ENCODE measurements at places on chromosomes 5 and 9. TPM values are rescaled to one million over a fixed set of nuclear protein-coding genes. Genes with fewer than 3 reads are reported as not detected.

The SPATA31D4 gene
- not detected for polyA plus RNA-seq

The TTLL11 gene
- 6.2 TPM for polyA plus RNA-seq

The CNTRL gene
- polyA plus RNA-seq: 24.6 TPM

The BARHL1 gene
- polyA plus RNA-seq: not detected

The TPM2 gene
- 0.22 TPM for polyA plus RNA-seq

The BAAT gene
- polyA plus RNA-seq: 0.12 TPM

The TMEM203 gene
- 134 TPM for polyA plus RNA-seq

The KCNV2 gene
- polyA plus RNA-seq: not detected

The ABO gene
- not detected for polyA plus RNA-seq

The TAF11L5 gene
- not detected for polyA plus RNA-seq

DNA sequence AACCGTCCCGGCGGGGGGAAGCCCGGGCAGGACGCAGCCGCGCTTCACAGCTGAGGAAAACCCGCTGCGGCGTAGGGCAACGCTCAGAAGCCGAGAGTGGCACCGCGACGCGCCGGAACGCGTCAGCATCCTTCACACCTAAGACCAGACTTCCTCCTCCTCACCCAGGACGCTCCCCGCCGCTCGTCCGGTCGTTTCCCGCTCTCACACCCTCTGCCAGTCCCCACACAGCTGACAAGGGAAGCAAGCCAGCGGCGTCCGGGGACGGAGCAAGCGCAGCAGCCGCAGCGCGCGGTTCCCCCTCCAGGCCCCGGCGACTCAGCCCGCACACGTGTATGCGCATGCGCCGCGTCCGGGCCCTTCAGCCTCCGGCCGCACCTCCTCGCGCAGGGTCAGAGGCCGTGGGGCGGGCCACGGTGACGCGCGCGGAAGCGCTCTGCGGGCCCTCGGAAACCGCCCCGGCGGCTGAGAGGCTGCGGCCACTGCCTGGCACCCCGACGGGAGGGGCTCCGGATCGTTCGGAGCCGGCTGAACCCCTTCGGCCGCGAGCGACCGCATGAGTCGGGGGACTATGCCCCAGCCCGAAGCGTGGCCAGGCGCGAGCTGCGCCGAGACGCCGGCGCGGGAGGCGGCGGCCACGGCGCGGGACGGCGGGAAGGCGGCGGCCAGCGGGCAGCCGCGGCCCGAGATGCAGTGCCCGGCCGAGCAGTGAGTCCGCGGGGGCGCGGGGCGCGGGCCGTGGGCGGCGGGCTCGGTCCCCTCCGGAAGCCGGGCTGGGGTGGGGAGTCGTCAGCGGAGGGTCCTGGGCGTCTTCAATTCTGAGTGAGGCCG lies at the start of gene OTULIN:
Gene OTULIN, plus strand, starts transcription at position 449 of the 831 bp plus-strand sequence. Its CDS starts 108 bp downstream, at position 557.
- DNase-seq: peak; percentile 89

GRCh38 chr5:95969651-95970358 lies 8.2 kb upstream of the ELL2 start:
- DNase-seq: no peak

DNA sequence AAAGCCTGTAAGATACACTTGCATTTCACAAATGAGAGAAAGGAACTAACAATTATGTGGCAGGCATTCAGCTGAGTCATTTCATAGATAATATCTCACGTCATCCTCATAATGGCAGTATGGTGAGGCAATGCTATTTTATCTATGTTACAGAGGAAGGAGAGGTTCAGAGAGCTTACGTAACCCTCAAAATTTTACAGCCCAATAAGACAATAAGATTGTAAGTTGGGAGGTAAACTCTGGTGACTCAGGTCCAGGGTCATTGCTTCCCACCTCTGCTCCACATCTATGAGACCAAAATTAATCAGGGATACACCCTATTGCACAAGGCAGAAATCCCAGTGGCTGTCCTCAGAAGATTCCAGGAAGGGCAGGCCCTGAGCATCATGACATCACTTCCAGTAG lies 309.7 kb downstream of the NSG2 start:
- no peak for DNase-seq

DNA sequence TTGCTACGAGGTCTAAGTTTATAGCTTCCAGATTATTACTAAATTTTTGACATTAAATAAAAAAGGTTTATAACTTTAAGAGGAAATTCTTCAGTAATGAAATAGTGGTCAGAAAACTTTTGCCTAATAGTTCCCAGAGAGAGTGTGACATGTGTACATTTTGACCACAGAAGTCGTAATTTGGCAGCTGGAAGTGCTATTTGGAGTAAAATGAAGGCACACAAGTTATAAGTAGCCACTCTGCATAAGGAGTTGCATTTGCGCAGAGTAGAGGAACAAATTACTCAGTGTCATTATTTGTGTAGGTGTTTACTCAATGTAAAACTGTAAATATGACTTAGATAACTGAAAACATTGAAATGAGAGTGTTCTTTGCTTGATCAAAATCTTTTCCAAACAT lies 408.4 kb downstream of the CCDC171 start:
- no peak for DNase-seq

DNA sequence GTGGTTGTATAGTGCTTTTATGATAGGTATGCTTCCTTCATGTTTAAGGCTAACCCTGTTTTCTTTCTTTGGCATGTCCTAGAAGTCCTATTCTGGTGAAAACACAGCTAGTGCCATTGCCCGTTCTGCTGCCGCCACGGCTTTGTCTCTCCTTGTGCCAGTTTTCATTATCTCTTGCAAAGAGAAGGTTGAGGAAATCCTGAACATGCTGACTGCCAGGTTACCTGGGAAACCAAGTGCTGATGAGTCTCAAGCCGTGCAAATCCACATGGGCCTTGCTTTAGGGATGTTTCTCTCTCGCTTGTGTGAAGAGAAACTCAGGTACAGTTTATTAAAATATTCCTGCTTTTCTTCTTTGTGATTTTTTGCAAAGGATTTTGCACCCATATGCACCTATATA lies 102.2 kb downstream of the HACD4 start:
- no peak for DNase-seq

GRCh38 chr5:179243333-179243732 lies 101.9 kb downstream of the ADAMTS2 start:
- DNase-seq: no peak

GRCh38 chr9:128899566-128900322 lies 17.8 kb downstream of the LRRC8A start:
- no peak for DNase-seq

- no peak for DNase-seq
Observed at GRCh38 chr5:2711446-2712425, 39.7 kb downstream of the IRX2 start.

- DNase-seq: no peak
Observed at GRCh38 chr9:90556897-90557675, 85.5 kb downstream of the DIRAS2 start.

GRCh38 chr5:31229266-31229665 lies 35.8 kb downstream of the CDH6 start:
- DNase-seq: no peak

- DNase-seq: no peak
Observed at GRCh38 chr9:5566054-5566618, 55.8 kb downstream of the PDCD1LG2 start.

DNA sequence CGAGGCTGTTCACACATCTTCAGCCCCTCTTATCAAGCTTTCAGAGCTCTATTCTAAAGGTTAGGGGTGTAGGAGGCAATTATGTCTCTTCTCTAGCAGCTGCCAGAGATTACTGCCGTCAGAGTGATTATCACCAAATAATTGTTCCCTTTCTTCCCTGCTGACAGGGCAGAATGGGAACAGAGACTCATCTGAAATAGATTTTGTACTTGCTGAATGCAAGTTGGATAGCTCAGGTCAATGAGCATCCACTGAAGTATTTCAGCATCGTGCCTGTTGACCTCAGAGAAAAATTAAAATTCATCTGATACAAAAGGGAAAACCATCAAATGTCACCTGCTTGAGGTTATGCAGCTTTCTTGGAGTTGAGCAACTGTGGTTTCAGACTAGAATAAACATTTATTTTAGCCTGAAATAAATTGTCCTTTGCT lies 213.7 kb upstream of the MAP3K1 start:
- no peak for DNase-seq

DNA sequence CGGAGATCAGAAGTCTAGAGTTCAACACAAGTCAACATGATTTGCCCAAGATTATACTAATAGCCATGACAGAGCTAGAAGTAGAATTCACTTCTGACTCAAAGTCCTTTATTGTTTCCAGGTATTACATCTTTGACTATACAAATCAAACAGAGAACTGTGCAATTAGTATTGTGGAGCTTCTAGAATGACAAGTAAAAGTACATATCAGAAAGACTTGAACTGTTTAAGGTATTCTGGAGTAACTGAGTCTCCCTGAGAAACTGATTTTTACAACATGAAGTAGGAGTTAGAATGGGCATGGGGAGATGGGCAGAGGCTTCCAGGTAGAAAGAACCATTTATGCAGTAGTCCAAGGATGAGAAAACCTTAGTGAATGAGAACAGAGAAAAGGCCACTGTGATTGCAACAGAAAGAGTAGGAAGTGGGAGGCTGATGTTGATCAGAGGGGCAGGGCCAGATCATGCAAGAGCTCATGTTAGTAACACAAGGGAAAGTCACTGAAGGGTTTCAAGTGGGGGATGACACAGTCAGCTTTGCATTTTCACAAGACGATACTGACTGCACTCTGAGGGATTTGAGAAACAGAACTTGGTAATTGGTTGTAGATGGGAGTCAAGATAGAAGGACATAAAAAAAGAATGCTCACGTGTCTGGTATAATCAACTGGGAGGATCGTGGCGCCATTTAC lies 280.7 kb downstream of the RFX3 start:
- no peak for DNase-seq

DNA sequence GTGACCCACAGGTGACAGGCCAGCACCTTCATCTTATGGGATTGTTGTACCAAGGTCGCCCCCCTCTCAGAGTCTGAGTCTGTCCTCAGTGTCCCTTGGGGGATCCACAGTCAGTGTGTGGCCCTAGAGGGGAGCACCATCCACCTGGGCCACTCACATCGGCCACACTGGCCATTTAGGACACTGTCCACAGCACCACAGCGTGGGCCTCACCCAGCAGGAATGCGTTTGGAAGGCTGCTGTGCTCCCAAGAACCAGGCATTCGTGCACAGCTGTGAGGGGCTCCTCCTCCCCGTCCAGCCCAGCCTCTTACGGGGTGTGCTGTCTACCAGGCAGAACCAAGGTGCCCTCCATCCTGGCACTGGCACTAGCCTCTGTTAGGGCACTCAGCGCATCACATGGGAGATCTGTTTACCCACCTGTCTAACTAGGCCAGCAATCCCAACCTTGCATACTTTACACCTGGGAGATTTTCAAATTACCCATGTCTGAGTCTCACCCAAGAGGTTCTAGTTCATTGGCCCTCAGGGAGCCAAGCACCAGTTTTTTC lies 24.5 kb upstream of the UBE2QL1 start:
- DNase-seq: no peak

DNA sequence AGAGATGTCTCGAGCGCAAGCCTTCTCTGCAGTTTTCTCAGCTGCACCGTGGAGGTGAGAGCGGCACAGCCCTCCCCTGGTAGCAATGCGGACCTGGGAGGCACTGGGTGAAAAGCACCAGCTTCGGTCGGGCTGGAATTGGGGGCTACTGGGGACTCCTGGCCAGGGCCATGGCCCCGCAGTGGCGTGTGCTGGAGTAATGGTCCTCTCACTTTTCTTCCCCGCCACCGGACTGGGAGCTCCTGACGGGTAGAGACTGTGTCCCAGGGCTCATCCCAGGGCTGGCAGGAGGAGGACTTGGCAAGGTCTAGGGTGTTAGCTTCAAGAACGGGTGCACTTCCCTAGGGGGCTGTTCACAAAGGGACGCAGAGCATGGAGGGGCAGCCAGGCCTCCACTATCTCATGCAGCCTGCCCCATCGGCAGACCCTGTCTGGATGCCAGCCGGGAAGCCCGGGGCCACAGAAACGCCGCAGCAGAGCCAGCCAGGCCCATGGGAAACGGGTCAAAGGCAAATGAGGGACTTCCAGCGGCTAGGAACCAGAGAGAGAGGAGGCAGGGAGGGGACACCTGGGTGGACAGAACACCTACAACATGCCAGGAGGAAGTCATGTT lies 92.6 kb upstream of the MVB12B start:
- DNase-seq: no peak

- DNase-seq: no peak
Observed at GRCh38 chr9:99398241-99398640, 176.2 kb downstream of the SEC61B start.

GRCh38 chr5:178279723-178280438 lies 47.3 kb upstream of the PHYKPL start:
- DNase-seq: peak; percentile 18

DNA sequence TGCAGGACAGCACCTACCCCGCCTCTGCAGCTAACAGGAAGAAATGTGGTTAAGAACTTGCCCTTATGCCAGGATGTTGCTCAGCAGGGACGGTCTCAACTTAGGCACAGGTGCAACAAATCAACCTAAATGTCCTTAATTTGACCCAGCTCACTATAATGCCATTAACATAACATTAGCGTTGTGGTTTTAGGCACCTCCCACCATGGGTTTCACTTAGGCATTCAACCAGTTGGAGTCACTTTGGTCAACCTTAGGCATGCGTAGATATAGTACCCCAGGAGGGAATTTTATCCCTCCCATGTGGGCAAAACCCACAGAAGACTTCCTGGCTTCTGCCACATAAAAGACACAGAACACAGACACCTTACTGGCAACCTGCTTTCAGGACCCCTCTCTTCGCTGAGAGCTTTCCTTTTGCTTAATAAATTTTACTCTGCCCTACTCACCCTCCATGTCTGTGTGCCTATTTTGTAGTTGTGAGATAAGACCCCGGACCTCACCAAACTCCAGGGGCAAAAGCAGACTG lies 8.7 kb upstream of the ERAP1 start:
- peak; percentile 77 for DNase-seq

DNA sequence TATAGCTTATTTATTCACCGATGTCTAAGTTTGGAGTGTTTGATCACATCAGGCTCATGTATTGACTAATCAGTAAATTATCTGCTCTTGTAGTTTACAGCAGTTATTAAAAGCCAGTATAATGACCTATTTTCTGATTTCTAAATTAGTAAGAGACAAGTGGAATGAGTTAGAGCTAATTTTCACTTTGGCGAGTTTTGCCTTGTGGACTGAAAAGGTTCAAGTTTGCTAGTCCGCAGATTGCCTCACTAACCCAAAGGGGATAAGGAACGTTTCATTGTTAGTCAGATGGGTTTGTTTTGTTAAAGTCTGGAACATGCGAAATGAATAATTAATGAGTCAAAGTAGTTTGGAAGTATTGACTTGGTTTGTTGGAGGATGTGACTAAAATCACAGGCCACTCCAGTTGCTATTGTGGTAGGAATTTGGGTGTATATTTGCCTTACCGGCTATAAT lies 40.1 kb downstream of the SMARCA2 start:
- no peak for DNase-seq

DNA sequence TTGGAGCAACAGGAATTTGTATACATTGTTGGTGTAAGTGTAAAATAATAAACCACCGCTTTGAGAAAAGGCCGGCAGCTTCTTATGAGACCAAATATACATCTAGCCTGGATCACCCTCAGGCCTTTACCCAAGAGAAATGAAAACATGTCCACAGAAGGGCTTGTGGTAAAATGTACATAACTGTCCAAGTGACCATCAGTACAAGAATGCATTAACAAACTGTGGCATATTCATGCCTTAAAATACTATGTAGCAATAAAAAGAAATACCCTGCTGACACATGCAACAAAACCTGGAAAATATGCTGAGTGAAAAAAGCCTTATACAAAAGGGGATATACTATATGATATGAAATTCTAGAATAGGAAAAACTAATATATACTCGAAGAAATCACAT lies 311.9 kb upstream of the TRPC7 start:
- DNase-seq: no peak

- no peak for DNase-seq
Observed at GRCh38 chr5:154464438-154464837, 13.6 kb downstream of the HAND1 start.

Measured in CD8-positive, alpha-beta memory T cell (primary cell).